Type B pancreatic cell (in vitro differentiated cells): ENCODE measurements at places on chromosomes 1 and 21. TPM values are rescaled to one million over a fixed set of nuclear protein-coding genes. Genes with fewer than 3 reads are reported as not detected.

DNA sequence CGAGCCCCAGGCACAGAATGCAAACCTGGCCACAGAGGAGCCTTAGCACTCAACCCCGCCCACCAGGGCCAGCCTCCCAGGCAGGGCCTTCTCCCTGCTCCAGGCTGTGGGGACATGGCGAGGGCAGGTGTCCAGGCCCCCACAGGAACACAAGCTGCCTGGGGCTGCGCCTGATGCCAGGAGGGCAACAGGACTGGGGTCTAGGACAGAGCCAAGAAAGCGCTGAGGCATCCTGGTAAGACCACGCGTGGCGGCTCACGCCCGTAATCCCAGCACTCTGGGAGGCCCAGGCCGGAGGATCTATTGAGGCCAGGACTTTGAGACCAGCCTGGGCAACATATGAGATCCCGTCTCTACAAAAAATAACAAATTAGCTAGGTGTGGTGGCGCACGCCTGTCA is 59.1 kb downstream of the MEGF6 start:
- H3K4me1 ChIP-seq: peaks cover 7% of the 10 kb centered on the region
- DNase-seq: no peak

OPRD1 gene
- 1.1 and 1.5 TPM in 2 replicates for total RNA-seq

CCSAP gene
- 9.6 and 10.0 TPM in 2 replicates for total RNA-seq

DEDD gene
- 31.3 and 41.0 TPM in 2 replicates for total RNA-seq

DNA sequence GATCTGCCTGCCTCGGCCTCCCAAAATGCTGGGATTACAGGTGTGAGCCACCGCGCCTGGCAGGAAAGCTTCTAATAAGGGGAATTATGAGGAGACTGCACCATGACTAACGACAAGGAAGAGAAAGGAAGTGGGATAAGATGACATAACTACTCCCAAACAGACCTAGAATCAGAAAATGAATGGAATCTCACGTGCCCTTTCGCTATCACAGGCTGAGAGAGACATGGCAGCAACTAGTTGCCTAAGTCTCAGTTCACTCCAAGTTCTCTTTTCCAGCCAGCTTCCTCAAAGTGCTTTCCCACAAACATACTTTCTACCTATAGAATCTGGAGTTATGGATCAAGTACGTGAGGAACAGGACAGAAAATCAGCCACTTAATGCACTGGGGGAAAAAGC is 2.0 kb downstream of the PI4KB start:
- DNase-seq: no peak
- H3K36me3 ChIP-seq: peaks cover 25% of the 10 kb centered on the region
- H3K4me3 ChIP-seq: peak overlapping the region; percentile 97

ACKR1 gene
- total RNA-seq: 0.17 and 0.63 TPM in 2 replicates

GRCh38 chr1:247409869-247410544 is 6.0 kb upstream of the NLRP3 start:
- no peaks in the 10 kb centered on the region for H3K36me3 ChIP-seq
- no peak for DNase-seq
- no peak overlapping the region for H3K4me3 ChIP-seq

S100A10 gene
- total RNA-seq: 316 and 1,258 TPM in 2 replicates
